ENCODE measurements at places on chromosomes 5 and 9. TPM values are rescaled to one million over a fixed set of nuclear protein-coding genes. Genes with fewer than 3 reads are reported as not detected.

GRCh38 chr5:33531824-33532223, 91.1 kb downstream of the TARS1 start:
- DNase-seq, result no peak

- DNase-seq, result no peak
Measured at GRCh38 chr9:121232251-121232650, 30.6 kb upstream of the RAB14 start.

- DNase-seq, result peak; percentile 45
Measured at GRCh38 chr5:141508798-141509611, 20.1 kb downstream of the PCDHGC5 start.

GRCh38 chr5:109304309-109304708, 105.5 kb downstream of the PJA2 start:
- no peak for DNase-seq

DNA sequence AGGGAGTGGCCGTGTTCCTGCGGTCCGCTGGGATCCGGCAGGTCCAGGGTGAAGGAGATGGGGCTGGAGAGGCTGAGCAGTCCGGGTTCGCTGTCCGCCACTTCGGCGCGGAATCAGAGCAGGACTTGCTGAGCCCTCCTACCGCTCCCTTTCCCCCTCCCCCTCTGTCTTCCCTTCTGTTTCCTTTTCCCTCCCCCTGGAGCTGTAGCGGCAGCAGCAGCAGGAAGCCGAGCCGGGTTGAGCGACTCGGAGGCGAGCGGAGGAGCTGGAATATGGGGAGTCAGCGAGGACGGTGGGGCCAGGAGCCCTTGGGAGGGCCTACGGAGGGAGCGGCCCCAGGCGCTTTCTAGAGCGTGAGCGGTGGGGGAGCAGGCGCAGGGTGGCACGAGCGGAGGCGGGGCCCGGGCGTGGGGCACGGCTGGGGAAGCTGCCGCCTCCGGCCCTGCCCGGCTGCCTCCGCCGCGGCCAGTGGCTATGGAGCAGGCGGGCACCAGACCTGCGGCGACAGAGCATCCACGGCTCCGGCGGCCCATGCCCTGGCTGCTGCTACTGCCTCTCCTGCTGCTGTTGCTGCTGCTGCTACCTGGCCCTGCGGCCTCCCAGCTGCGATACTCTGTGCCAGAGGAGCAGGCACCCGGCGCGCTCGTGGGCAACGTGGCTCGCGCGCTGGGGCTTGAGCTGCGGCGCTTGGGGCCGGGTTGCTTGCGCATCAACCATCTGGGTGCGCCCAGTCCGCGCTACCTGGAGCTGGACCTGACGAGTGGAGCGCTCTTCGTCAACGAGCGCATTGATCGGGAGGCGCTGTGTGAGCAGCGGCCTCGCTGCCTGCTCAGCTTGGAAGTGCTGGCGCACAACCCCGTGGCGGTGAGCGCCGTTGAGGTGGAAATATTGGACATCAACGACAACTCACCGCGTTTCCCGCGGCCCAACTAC, at the start of gene PCDHAC2:
PCDHAC2 (plus strand) TSS at position 184 of the 933 bp plus-strand sequence; CDS start at position 475, 291 bp downstream.
- no peak for DNase-seq

DNA sequence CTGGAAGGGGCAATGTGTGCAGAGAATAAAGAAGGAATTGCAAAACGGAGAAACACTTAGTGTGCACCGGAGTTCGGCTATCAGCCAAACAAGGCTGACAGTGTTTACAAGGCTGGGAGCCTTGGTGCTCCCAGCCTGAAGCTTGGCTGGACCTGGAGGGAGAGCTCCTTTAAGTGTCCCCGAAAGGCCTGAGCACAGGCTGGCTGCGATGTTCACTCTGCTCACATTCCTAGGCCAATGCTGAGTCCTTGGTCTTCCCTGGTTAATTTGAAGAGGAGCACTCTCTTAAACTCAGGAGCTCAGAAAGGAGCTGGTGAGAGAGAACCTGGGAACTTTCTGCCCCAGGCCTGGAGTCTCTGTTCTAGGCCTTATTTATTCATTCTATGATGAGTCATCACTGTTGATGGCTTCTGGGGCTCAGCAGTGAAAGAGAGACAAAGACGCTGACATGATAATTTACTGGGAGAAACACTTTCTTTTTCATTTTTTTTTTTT, 88.6 kb upstream of the MYO10 start:
- DNase-seq, result no peak

DNA sequence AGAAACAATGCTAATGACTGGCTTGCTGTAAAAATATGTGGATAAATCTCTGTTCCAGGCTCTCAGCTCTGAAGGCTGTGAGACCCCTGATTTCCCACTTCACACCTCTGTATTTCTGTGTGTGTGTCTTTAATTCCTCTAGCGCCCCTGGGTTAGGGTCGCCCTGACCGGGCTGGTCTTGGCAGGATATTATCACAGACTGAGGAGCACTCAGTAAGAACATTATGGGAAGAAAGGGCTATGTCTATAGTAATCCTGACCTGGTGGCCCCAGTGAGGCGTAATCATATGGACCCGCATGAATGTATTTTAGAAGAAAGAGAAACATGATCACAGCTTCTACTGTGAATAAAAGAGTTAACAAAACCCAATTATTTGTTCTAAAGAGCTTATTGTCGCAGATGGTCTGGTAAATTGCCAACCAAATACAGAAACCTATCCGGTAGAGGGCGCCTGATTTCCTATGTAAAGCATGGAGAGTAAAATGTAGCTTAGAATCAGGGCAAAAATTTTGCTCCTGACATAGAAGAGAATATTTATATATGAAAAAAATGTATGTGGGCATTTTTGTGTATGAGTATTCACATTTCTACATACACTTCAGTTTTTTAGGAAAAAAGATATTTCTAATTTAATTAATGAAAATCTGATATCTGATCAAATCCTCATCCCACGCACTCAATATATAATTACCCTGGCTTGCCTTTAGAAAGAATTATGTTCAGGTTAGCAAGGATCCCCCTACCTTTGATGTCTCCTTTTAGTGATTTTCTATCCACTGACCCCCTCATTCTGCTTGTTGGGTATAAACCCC, 5.8 kb upstream of the IFNA1 start:
- no peak for DNase-seq

GRCh38 chr5:75235711-75236110, 967 bp downstream of the ANKRD31 start:
- no peak for DNase-seq

DNA sequence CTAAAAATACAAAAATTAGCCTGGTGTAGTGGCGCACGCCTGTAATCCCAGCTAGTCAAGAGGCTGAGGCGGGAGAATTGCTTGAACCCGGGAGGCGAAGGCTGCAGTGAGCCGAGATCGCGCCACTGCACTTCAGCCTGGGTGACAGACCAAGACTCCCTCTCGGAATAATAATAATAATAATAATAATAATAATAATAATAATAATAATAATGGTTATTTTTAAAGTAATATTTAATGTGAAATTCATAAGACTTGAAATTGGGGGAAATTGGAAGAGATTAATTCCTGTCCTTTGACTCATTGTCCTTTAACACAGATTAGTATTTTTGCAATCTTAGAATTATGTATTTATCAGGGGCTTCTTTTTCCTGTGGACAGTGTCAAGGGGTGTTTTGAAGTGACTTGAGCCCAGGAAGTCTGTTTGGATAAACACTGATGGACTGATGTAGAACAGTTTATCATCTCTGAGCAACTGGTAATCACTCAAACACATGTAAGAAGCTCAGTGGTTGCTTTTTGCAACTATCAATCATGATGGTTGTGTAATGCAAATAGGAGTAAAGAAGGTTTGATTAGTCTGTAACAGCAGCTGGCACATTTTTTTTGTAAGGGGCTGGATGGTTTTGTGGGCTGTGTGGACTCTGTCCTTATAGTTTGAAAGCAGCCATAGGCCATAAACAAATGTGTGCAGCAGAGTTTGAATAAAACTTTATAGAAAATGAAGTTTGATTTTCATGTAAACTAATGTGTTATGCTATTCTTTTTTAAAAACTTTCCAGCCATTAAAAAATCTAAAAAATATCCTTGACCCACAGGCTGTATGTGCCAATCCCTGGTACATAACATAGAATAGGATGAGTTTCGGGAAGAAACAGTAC, 93.5 kb downstream of the F2RL2 start:
- DNase-seq, result no peak

GRCh38 chr5:58410441-58410840, 49.4 kb downstream of the PLK2 start:
- no peak for DNase-seq

DNA sequence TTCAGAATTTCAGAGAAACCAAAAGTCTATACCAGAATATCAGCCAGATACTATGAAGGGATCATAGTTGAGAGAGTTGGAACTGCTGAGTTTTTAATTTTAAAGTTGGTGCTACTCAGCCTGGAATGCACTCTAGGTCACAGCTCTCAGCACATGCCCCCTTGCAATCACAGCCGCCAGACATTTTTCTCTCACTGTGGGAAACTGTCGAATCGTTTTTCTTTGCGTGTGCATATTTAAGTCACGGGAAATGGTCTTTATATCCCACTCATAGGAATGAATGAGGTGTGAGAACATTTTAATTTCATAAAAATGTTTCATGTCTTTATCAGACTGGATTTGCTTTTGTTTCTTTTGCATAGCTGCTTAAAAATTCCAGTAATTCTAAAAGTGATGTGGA, 12.2 kb upstream of the SPDL1 start:
- DNase-seq, result no peak

- no peak for DNase-seq
Measured at GRCh38 chr5:100787648-100788047, 115.4 kb downstream of the ST8SIA4 start.

MYOZ3 gene
- total RNA-seq, result 0.31 TPM

PCDHA4 gene
- 0.39 TPM for total RNA-seq

SMAD5 gene
- total RNA-seq, result 45.6 TPM

GPR21 gene
- total RNA-seq, result 3.8 TPM

PITX1 gene
- 6.2 TPM for total RNA-seq

LCN9 gene
- total RNA-seq, result not detected

IFNA2 gene
- total RNA-seq, result not detected

DRD1 gene
- 0.09 TPM for total RNA-seq
